ENCODE measurements at places on chromosomes 2 and 18.

DNA sequence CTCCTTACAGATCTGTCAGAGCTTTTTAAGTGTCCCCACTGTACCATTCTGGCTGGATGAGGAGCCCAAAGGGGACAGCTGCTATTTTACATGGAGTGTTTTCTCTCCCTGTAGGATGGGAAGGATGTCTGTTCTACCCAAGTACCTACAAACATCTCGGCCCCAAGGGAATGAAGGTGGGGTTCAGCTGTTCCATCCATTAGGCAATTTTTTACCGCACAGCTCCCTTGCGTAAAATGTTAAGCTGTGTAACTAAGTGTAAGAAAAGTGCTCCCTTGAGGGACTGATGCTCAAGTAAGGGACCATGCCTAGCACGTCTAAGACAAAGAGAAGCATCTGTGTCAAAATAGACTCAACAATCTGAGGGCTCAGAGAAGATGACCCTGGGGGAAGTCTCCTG lies 180.3 kb downstream of the MYO5B start:
- DNase-seq: no peak

- peak; percentile 55 for DNase-seq
Measured at GRCh38 chr2:199973703-199974102, 18.3 kb downstream of the MAIP1 start.

GRCh38 chr2:230754200-230754599 lies 41.6 kb downstream of the CAB39 start:
- DNase-seq: no peak

- DNase-seq: no peak
Measured at GRCh38 chr2:47541848-47542450, 139.0 kb downstream of the MSH2 start.

- DNase-seq: no peak
Measured at GRCh38 chr2:112836695-112837117, at the start of gene IL1B. Gene IL1B, minus strand, starts transcription at chr2:112836779. Its CDS starts 550 bp downstream, at chr2:112836229.

DNA sequence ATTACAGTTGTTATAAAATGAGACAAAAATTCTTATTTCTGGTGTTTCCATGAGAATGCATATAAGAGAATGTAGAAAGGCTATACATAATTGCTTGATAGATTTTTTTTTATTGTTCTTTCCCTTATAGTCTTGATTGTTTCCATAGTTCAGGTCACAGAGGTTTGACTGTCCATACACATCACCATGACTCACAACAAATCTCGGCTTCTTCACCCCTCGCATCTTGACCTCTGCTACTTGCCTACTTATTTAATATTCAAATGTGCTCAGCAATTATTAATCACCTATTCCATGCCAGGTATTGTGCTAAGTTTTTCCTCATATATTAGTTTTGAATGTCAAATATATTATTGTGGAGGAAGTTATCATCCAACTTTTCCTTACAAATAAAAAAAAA lies 789.6 kb downstream of the RNF144A start:
- DNase-seq: no peak

DNA sequence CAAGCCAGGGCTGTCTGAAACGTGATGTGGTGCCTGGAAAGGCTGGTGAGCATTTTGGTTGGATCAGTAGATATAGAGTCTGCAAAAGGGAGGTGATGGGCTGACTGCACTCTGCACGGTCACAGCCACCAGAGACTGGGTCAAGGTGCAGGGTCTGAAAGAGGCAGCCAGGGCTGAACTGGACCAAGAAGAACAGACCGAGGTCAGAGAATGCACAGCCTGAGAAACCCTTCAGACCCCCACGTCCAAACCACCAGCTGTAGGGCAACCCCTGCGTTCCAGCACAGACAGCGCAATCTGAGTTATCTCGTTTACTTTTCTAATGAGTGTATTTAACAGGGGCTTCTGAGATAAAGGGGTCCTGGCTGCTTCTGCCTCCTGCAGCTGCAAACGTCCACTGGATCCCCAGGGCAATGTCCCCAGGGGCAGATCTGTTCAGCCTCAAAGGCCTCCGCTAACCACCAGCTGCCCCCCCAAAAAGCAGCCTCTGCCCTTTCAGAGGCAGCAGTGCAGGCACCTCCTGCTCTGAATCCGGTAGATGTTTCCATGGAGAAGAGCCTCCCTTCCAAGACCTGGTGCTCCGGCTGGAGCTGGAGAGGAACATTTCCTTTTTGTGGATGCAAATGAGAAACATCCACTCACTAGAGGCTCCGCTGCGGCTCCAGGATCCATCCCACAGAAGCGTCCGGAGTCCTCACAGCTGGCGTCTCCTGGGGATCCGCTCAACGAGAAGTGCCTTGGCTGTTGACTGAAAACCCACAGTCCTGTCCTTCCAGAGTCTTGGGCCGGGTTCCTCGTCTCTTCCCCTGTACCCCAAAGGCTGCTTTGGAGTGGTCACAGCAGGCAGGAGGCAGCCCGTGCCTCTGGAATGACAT lies 970 bp upstream of the KCNG2 start:
- peak; percentile 61 for DNase-seq

DNA sequence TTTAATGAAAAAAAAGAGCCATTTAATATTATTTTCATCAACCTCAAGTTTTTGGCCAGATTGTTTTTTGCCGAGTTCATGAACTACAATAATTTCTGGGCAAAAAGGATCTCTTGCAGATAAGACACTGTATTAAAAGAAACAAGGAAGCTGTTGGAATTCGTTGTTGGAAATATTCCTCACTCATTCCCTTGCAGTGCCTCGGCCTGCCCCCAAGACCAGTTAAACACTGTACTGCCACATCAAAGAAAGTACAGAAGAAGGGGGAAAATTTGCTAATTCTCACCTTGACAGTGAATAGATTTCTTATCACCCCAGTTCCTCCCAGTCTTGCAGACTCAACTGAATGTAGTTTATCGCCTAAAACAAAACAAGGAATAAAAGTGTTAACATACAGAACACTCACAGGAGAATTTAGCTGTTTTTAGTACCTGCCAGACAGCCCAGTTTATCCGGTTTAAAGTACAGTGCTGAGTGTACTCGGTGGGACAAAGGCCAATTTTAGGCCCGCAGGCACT lies 1.2 kb downstream of the IDH1 start:
- DNase-seq: peak; percentile 28

GRCh38 chr2:45826460-45826859 lies 175.0 kb downstream of the PRKCE start:
- no peak for DNase-seq

DNA sequence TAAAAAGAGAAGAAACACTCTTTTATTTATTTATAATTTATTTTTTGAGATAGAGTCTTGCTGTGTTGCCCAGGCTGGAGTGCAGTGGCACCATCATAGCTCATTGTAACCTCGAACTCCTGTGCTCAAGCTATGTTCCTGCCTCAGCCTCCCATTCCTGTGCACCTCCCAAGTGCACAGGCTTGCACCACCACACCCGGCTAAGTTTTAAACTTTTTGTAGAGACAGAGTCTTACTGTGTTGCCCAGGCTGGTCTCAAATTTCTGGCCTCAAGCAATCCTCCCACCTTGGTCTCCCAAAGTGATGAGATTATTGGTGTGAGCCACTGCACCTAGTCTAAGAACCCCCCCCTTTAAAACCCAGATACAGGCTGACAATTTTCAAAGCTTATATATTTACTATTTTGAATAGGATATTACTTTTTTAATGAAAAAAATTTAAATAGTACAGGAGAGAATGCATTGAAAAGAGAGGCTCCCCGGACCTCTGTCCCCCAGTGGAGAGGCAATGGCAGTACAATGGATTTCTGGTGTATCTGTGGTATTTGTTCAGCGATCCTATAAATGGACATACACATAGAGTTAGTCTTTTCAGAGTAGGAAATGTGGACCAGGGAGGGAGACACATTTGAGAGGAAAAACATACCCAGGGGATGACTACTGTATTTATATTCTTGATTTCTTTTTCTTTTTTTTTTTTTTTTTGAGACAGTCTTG lies 48.1 kb upstream of the CNOT11 start:
- DNase-seq: peak; percentile 9

DNA sequence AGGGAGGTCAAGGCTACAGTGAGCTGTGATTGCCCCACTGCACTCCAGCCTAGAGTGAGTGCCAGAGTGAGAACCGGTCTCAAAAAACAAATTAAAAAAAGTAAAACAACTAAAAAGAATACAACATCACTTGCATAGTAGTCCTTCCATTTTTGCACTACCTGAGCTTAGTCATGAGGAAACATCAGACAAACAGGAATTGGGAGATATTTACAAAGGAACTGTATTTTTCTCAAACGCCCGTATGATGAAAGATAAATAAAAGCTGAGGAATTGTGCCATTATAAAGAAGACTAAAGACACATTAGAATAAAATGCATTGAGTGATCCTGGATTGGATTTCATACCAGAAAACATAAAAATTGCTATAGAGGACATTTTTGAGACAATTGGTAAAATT lies 50.0 kb upstream of the ATP8B1 start:
- DNase-seq: no peak

DNA sequence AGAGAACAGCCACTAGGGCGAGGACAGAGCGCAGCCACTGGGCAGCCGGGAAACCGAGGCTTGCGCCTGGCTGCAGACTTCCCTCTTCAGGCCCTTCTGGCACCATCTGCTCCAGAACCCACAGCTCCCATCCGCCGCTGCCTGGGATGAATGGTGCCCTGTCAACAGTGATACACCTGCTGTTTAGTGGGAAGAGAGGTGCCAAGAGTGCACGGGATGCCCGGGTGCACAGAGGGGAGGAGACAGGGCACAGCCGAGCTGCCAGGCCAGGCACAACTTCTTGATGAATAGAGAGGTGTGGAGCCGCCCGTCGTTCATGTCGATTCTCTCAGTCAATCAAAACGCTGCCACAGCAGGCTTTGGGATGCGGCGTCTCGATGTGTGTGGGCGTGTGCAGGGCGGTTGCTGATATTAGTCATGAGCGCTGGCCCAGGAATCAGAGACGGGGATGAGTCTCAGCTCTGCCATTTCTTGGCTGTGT lies 39.5 kb downstream of the RRM2 start:
- DNase-seq: no peak

DNA sequence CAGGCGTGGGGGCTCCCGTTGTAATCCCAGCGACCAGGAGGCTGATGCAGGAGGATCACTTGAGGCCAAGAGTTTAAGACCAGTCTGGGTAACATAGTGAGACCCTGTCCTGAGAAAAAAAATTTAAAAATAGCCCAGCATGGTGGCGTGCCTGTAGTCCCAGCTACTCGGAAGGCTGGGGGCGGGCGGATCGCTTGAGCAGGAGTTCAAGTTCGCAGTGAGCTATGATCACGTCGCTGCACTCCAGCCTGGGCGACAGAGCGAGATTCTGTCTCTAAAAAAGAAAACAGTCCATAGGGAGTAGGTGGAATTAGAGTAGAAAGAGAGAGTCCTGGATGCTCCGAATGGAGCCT lies 325 bp upstream of the TTLL4 start:
- DNase-seq: no peak

DNA sequence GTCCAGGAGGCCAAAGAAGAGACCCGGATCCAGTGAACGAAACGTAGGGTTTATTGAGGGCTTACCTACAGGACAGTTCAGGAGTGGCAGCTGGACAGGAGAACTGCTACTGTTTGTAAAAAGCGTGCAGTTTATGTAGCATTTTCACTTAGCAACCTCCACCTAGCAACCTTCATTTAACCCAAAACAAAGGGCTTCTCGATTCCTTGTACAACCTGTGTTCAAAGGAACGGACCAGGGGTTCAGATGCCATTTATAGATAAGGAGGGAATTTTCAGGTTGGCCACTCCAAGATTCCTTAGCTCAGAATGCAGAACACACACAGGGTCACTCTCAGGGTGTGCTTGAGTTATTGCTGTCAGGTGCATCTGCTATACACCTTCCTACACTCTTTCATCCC lies 65.1 kb upstream of the YWHAQ start:
- no peak for DNase-seq

GRCh38 chr2:217981084-217981730 lies 21.6 kb downstream of the TNS1 start:
- no peak for DNase-seq

GRCh38 chr18:23037646-23038045 lies 97.6 kb upstream of the CABLES1 start:
- no peak for DNase-seq

GRCh38 chr2:136242100-136242499 lies 124.2 kb upstream of the CXCR4 start:
- DNase-seq: no peak

DNA sequence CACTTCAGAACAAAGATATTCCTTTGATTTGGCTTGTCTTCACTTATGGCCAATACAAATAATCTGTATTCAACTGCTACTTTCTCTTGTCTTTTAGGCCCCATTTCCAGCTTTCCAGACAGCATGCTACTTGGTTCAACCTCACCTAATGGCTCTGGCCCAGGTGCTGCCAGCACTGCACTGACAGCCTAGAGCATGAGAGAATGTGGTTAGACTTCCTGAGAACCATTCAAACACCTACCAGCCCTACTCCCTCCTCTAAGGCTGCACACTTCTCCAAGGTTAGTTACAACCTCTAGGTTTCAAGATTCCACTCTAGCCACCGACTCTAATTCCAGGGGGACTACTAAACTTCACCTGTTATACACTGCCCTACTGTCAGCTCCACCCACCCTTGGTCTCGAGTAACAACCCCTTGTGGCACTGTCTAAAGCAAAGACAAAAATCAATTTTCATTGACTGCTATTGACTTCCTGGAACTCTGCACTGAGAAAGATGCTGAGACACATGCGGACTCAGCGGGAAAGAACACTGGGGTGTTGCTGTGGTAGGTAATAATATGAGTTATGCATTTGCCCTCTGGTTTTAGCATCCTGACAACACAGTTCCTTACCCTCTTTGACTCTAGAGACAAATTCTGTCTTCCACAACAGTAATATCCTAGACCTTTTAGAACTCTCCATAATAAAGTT lies 38.2 kb downstream of the PLEKHM3 start:
- no peak for DNase-seq

GRCh38 chr2:70087702-70088597 lies 673 bp downstream of the PCBP1 start:
- no peak for DNase-seq

DNA sequence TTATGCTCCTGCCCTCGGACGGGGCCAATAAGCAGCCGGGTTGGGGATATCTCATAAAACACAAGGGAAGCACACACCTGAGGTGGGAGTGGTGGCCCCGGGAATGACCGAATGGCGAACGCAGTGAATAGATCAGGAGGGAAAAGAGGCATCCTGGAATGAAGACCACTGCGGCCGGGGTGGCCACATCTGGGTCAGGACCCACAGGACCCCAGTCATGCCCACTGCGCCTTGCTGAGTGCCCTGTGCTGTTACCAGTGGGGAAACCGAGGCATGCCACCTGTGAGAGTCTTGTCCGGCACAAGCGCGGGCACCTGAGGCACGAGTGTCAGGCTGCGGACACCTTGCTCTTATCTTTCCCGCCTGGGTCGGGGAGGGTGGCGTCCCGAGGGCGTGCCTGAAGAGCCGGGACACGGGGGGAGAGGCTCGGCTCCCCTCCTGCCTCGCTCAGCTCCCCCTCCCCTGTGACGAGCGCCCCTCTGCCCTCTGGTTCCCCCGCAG lies 1.6 kb downstream of the PDCD1 start:
- DNase-seq: no peak

DNA sequence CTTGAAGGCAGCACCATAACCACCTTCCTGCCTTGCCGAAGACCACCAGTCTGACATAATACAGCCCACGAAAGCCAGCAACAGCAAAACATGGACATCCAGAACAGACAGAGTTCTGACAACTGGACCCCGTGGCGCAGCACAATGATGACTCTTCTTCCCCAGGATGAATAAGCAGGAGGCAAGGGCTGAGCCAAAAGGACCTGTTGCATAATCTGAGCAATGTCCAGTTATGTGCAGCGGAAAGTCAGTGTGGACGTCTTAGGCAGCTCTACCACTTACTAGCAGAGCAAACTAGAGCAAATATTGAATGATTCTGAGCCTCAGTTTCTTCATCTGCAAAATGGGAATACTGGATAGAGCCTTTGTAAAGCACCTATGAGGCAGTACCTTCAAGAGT lies 225.1 kb downstream of the ZBTB7C start:
- DNase-seq: no peak

- DNase-seq: no peak
Measured at GRCh38 chr2:5885451-5886173, 193.4 kb downstream of the SOX11 start.
